Left colon (tissue), 2 donors: ENCODE measurements at places on chromosomes 7 and 10. TPM values are rescaled to one million over a fixed set of nuclear protein-coding genes. Genes with fewer than 3 reads are reported as not detected.

Gene EMX2
- 0.31 TPM for total RNA-seq

Gene CYCS
- 391 TPM for total RNA-seq

- DNase-seq: no peak
These were observed 86.5 kb upstream of the LRRC4 start for GRCh38 chr7:128117691-128118090.

DNA sequence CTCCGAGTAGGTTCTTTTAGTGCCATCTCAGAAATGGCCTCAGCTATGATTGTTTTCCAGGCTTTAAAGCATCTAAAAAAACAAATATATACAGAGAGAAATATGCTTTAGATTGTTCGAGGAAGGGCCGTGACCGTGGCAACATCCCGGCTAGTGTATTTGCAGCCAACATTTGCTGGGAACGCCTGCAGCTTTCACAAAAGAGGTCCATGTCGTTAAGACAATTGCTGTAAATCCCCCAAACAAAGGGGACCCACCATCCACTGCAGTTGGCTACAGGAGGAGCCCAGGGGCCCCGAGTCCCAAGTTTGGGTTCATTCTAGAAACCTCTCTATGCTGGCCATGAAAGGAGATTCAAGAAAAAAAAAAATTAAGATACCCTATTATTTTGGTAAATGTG is 152.8 kb upstream of the TCF7L2 start:
- DNase-seq: no peak

DNA sequence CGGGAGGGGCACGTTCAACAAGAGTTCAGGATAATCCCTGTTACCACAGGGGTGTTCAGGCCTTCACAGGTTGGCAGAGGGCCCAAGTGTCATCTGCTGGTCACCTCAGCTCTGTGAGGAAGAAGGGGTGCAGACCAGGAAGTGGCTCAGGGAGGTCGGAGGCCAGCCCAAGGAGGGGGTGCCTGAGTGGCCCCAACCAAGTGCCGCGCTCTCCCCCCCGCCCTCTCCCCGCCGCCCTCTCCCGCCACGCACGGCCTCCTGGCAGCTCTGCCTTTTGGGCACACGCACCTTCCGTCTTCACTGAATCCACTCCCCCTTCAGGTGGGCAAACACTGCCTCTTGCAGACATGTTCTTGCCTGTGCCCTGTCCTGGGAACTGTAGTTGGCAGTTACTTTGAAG is 245.2 kb downstream of the PAXIP1 start:
- DNase-seq: no peak

DNA sequence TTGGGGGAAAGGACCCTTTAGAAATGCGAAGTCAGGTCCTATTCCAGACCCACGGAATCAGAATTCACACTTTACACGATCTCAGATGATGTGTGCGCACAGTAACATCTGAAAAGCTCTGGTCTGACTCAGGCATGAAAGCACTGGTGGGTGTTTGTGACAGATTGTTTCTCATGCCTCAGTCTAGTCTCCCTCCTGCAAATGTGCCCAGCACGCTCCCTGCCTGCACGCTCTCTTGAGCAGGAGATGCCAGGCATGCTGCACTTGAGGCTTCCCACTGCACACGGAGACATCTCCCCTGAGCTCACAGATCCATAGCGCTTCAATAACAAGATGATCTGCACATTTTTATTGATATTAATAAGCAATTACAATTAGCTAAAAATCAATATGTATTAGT is 23.6 kb upstream of the ZNF37A start:
- DNase-seq: no peak
